Midbrain (tissue), 1 donor: ENCODE measurements at places on chromosomes 2 and 18.

DNA sequence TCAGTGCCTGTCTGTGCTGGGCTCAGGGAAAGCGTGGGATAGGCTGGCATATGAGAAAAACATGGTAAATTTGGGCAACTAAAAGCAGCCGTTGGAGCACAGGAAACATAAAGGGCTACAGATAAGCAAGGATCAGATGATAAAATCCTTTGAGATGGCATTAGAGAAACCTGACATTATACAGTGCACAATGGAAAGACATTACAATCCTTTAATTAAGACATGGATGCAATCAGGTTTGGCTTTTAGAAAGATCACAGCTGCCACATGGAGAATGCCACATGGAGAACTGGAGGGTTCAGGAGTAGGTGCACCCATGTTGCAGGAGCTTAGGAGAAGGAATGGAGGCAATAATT is 117.3 kb downstream of the CDC42EP3 start:
- DNase-seq: no peak

DNA sequence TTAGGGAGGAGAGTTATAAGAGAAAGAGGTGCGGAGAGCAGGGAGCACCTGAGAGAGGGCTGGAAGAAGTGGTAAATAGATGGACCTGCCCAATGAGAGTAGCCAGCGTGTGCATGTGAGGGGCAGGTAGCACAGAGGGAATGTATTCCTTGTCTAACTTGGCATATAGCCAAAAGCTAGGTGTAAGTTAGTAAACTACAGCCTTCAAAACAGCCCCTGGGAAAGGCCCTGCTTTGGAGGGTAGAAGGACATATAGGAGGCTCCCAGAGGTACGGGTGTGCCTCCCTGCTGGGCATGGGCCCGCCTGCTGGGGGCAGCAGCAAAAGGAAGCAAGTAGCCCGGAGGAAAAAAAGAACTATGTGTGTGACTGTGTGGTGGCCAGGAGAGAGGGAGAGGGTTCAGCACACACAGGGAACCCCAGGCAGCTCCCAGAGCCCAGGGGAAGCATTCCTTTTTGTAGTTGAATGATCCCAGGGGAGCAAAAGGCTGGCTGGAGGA is 48.0 kb downstream of the TCF7L1 start:
- no peak for DNase-seq

DNA sequence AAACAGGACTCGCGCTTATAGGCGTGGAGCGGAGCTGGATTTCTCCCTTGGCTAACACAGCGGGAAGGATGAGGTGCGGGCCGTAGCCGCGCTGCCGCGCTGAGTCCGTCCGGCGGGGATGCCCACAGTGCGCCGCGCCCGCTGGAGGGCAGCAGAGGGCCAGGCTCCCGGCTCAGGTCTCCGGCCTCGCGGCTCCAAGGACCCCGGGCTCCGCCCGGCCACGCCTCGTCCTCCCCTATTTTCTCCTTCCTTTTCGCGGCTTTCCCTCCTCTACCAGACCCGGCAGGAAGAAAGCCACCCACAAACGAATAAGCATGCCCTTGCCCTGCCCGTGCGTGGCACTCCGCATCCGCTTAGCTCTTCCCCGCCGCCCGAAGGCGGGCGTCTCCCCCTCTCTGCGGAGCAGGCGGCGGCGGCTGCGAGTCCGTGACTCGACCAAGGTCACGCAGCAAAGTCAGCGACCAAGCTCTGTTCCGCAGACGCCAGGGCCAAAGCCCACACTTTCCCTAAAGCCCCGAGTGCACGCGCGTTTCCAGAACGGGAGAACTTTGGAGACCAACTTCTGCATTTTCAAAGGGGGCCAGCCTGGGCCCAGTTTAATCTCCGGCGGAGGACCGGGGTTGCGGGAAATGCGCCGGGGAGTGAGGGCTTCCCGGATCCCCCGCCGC is 48.5 kb downstream of the KCNIP3 start:
- peak; percentile 78 for DNase-seq

- no peak for DNase-seq
Measured at GRCh38 chr18:6873040-6873751, 143.7 kb downstream of the ARHGAP28 start.

- no peak for DNase-seq
Measured at GRCh38 chr2:227379095-227379494, at the start of gene TM4SF20. TSS of gene TM4SF20 (minus strand) at chr2:227379306. CDS start at chr2:227379268, 38 bp downstream.

DNA sequence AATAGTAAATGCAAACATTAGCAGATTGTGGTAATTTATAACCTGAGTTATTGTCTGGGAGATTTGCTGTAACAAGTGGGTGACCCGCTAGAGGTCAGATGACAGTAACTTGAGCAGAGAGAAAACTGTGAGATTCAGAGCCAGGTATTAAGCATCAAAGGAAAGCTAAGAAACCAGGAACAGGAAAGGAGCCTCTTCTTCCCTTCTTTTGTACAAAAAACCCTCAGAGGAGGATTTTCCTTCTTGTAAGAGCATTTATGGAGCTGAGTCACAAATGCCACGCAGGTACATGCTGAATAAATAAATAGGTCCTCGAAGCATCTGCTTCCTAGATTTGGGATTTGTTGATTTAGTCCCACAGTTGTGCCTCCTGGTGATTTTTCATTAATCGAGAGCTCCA is 146.5 kb downstream of the SH3BP4 start:
- DNase-seq: no peak

DNA sequence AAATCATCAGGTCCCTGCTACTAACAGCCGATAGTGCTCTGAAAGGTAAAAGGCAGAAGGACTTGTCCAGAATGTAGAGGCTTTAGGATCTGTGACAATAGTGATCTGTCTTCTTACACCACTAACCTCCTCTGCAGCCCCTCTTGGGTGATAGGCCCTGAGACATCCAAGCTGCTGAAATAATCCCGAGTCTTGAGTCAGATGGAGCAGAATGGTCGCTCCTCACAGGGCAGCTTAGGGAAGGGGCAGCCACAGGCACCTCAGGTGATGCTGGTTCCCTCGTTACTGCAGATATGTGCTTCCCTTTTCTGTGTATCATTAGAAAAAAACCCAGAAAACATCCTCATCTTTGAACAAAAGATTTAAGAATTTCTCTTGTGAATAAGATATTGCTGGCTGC is 157.1 kb upstream of the DLX2 start:
- no peak for DNase-seq

DNA sequence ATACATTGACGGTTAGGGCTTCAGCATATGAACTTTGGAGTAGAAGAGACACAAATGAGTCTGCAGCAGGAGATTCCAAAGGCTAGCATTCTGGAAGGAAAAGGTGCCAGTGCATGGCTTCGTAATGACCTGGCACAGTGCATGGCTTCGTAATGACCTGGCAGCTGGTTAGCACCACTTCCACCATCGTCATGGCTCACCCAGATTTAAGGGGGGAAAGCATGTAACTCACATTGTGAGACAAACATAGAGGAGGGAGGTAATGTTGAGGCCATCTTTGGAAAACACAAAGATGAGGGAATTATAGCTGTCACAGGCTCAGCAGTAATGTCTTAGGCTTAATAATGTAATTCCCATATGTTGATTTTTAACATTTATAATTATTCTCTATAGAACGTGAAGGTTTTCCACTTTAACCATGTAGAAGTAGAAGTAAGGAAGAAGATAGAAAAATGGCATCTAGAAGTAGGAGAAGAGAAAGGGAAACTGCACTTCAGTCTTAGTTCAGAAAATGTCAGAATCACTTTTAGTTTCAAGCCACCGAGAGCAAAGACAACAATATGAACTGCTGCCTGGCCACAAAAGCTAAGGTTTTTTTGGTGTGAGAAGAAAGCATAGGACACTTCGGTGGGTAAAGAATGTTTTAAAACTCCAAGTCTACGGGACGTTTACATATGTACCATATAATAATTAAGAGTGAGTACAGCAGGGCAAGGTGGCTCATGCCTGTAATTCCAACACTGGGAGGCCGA is 6.8 kb upstream of the STK25 start:
- DNase-seq: no peak

DNA sequence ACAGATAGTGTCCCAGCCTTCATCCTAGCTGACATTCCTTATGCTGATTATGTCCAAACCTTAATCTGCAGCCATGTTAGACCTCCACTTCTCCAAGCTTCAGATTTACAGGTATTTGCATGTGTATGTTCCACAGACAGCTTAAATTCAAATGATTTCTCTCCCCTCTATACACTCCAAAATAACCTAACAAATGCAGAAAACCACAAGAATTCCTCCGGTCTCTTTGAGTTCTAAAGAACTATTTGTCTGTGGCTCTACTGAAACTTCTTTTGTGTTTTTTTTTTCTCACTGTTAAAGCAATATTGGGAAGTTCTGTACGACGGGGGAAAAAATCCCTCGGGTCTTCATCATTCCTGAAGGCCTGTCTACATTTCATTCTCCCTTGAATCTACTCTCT is 8.6 kb downstream of the NDUFS1 start:
- DNase-seq: no peak

DNA sequence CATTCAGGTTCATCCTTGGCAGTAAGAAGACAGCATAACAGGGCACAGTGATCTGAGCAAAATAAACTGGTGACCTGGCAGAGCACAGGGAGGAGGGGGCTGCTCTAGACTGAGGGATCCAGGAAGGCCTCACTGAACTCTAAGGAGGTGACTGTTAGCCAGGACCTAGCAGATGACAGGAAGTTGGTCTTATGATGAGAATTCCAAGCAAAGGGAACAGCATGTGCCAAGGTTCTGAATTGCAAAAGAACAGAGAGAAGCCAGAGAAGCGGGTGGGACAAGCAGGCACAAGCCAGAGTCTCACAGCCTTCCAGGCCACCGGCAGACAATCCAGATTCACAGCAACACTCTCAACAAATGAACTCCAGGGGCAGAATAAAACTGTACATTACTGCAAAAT is 152.7 kb upstream of the PTPRM start:
- no peak for DNase-seq

- DNase-seq: no peak
Measured at GRCh38 chr2:233131936-233132720, 72.0 kb downstream of the INPP5D start.

GRCh38 chr2:60532421-60532820 is 21.0 kb downstream of the BCL11A start:
- no peak for DNase-seq

GRCh38 chr2:36609507-36609906 is 11.5 kb upstream of the FEZ2 start:
- no peak for DNase-seq

GRCh38 chr2:205471776-205472175 is 210.5 kb upstream of the NRP2 start:
- no peak for DNase-seq

DNA sequence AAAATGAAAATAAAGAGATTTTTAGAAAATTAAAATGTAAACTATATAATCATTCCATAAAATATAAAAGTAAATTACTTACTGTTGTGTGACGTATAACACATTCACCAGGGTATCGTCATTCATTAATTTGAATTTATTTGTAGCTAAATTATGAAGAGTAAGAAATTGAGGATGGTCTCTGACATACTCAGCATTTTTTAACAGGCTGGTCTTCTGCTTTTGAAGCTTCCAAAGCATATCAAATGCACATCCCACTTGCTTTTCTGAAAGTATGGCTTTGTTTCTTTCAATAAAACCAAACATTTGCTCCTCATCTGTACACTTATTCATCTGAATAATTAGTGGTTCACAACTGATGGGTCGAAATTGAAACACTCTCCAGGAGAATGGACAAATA is 2.1 kb downstream of the FASTKD1 start:
- no peak for DNase-seq

- no peak for DNase-seq
Measured at GRCh38 chr2:46863882-46864281, 51.7 kb downstream of the MCFD2 start.

GRCh38 chr2:104880076-104880475 is 26.2 kb downstream of the POU3F3 start:
- no peak for DNase-seq

DNA sequence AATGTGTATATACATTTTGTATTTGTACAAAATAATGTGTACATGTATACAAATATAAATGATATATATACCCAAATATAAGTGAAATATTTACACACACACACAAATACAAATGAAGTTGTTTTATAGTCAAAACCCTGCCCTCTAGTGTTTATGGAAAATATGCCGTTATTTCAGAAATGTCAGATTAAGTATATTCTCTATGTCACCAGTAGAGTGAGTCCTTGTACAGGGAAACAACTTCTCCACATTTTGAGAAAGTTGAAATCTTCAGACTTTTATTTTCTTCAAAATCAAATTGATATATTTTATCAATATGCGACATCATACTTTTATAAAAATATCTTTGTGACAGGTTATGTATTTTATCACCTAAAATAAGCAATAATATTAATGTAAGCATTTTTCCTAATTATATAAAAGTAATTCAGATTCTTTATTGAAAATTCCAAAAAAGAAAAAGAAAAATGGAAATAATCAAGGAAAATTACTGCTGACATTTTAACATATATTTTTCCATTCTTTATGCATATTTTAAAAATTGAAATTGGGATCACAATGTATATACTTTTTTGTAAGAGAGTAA is 22.4 kb downstream of the ARL6IP6 start:
- peak; percentile 72 for DNase-seq

- DNase-seq: no peak
Measured at GRCh38 chr2:188678882-188679281, 295.3 kb upstream of the COL3A1 start.

DNA sequence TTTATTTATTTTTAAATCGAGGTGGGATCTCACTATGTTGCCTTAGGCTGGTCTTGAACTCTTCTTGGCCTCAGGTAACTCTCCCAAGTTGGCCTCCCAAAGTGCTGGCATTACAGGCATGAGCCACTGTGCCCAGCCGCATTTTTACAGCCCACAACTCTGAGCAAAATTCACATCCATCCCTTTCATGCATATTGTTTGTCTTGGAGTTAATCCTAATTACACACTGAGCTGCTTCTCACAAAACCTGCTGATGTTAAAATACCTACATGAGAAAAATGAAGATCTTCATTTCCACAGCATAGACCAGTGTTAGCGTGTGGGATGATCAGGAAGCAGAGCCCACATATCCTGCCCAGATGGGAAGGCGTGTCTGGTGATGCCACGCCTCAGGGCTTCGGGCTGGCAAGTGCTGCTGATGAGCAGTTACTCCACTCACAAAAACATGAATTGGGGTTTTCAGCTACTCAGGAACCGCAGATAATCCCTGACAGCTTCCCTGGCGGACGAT is 14.6 kb downstream of the ITGB1BP1 start:
- DNase-seq: no peak

DNA sequence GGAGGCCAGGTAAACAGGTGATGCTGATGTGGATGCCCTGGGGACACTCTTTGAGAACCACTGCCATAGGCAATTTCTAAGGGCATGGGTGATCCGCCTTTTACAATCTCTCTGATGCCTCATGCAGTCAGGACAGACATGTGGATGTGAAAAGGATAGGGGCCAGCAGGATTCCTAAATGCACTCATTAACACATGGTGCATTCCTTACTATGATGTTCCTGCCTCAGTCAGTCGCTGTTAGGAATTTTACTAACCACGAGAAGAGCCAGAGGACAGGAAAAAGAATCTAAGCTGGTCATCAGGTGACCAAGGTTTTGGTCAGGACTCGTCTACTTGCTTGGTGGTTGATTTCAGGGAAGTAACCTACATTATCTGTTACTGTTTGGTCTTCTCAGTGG is 191.0 kb downstream of the ARL4C start:
- DNase-seq: no peak

- DNase-seq: no peak
Measured at GRCh38 chr18:63292831-63293683, 26.5 kb downstream of the BCL2 start.

GRCh38 chr2:184338771-184339170 is 259.6 kb upstream of the ZNF804A start:
- DNase-seq: no peak

- no peak for DNase-seq
Measured at GRCh38 chr2:47271054-47272000, 116.2 kb upstream of the STPG4 start.

GRCh38 chr2:162992828-162993227 is 154.3 kb upstream of the KCNH7 start:
- no peak for DNase-seq

GRCh38 chr2:28362991-28363521 is 29.6 kb upstream of the FOSL2 start:
- no peak for DNase-seq
